ENCODE measurements at places on chromosomes 13 and 19. TPM values are rescaled to one million over a fixed set of nuclear protein-coding genes. Genes with fewer than 3 reads are reported as not detected.

The TMEM190 gene
- total RNA-seq: not detected

The NDUFA3 gene
- 59.8 TPM for total RNA-seq

The SBK2 gene
- total RNA-seq: not detected

The UBL5 gene
- 688 TPM for total RNA-seq

The UHRF1 gene
- 37.6 TPM for total RNA-seq

The FPR1 gene
- 9.4 TPM for total RNA-seq

The IGFL3 gene
- not detected for total RNA-seq

The CERS1 gene
- 1.4 TPM for total RNA-seq

The FXYD1 gene
- total RNA-seq: 0.98 TPM

The KLK8 gene
- not detected for total RNA-seq

The P2RY11 gene
- total RNA-seq: 1.1 TPM

The MARCHF2 gene
- total RNA-seq: 46.6 TPM

The NR1H2 gene
- 102 TPM for total RNA-seq

The FXYD7 gene
- total RNA-seq: not detected

The FAM83E gene
- not detected for total RNA-seq

The TRPC4 gene
- total RNA-seq: 1.6 TPM

The DPF1 gene
- total RNA-seq: 1.7 TPM

The PODNL1 gene
- total RNA-seq: 3.2 TPM

The ANGPTL8 gene
- total RNA-seq: not detected

The ZNF256 gene
- 2.7 TPM for total RNA-seq

The GRIN2D gene
- total RNA-seq: 0.60 TPM

The THSD1 gene
- 2.8 TPM for total RNA-seq

The MIA gene
- total RNA-seq: 12.6 TPM

The SUGT1 gene
- total RNA-seq: 36.2 TPM

The ZNF382 gene
- total RNA-seq: 3.5 TPM

The WDFY2 gene
- total RNA-seq: 3.8 TPM

The TMC4 gene
- not detected for total RNA-seq

The HRC gene
- total RNA-seq: under 0.01 TPM

The GSX1 gene
- not detected for total RNA-seq

The LCP1 gene
- total RNA-seq: 65.9 TPM

The MYH14 gene
- 0.39 TPM for total RNA-seq

The ZNF91 gene
- 16.9 TPM for total RNA-seq

The HOOK2 gene
- 4.0 TPM for total RNA-seq

The EHD2 gene
- total RNA-seq: 67.4 TPM

The ATP1A3 gene
- 0.10 TPM for total RNA-seq

The CLEC11A gene
- total RNA-seq: 149 TPM

The OSCAR gene
- total RNA-seq: not detected

The CRLF1 gene
- 2.8 TPM for total RNA-seq

The MAMSTR gene
- total RNA-seq: 0.39 TPM
